ENCODE measurements at places on chromosomes 12 and 14. TPM values are rescaled to one million over a fixed set of nuclear protein-coding genes. Genes with fewer than 3 reads are reported as not detected.

- DNase-seq: no peak
These were observed 4.9 kb upstream of the MAX start for GRCh38 chr14:65107200-65107599.

- no peak for DNase-seq
These were observed 199.8 kb downstream of the RBM19 start for GRCh38 chr12:113766131-113766878.

DNA sequence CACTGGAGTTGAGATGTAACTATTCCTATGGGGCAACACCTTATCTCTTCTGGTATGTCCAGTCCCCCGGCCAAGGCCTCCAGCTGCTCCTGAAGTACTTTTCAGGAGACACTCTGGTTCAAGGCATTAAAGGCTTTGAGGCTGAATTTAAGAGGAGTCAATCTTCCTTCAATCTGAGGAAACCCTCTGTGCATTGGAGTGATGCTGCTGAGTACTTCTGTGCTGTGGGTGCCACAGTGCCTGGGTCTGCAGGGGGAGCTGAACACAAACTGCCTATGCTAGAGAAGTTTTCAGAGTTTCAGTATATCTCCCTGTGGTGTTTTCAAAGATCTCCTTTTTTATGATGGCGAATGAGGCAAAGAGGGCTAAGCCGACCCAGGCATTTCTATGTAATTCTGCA lies 179.2 kb upstream of the OR4E1 start:
- no peak for DNase-seq

DNA sequence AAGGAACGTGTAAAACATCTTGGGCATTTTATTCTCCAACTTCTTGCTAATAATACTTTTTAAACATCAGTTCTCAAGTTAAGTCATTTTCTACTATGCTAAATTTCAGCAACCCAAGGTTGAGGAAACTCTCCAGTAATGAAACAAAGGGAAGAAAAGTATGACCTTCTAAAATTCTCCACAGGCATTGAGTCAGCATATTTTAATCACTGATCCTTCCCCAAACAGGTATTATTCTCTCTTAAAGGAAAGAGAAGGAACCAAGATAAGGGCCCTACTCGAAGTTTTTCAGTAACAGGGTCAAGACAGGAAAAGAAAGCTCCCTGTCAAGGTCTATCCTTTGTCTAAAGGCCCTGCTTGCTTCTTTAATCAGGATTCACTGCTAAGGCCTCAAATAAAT lies 3.0 kb downstream of the KICS2 start:
- DNase-seq: no peak

DNA sequence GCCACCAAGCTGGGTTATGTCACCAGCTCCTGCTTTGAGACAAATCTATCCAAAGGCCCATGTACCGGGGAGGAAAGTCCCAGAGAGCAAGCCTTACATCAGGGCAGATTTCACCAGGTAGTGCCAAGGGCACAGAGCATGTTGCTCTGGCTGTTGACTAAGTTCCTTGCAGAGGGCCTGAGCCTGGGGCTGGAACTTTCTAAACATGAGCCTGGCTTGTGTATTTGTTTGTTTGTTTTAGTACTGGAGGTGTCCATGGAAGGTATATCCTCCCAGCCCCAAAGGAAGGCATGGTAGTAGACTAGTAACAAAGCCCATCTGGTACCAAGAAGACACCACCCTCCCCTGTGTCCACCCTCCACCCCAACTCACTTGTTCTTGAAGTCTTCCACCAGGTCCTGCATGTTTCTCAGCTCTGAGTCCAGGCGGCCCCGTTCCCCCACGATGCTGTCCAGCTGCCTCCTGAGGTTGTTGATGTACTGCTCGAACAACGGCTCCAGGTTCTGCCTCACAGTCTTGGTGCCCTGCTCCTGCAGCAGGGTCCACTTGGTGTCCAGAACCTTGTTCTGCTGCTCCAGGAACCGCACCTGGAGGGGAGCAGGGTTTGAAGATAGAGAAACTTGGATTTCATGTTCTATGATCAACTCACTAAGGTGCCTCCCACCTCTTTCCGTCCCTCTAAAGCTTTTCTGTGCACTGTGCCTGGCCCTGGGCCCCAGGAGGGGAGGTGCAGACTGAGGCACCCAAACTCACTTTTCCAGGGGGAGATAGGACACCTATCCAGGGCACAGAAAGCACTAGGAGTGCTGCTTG lies 1.4 kb downstream of the KRT5 start:
- DNase-seq: no peak

- DNase-seq: no peak
These were observed 32.0 kb downstream of the HRK start for GRCh38 chr12:116849216-116849615.

GRCh38 chr12:48787791-48788523 lies 932 bp downstream of the ADCY6 start:
- no peak for DNase-seq

- no peak for DNase-seq
These were observed 925 bp upstream of the MIPOL1 start for GRCh38 chr14:37196604-37197420.

DNA sequence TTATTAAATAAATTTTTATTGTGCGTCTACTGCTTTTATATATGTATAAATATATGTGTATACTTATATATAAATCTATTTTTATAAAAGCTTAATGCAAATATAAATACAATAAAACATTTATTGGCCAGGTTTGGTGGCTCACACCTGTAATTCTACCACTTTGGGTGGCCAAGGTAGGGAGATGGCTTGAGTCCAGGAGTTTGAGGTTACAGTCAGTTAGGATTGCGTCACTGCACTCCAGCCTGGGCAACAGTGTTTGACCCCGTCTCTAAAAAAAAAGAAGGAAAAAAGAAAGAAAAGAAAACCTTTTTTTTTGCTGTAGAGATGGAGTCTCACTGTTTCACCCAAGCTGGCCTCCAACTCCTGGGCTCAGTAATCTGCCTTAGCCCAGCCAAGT lies 20.9 kb downstream of the ACTR6 start:
- DNase-seq: no peak

DNA sequence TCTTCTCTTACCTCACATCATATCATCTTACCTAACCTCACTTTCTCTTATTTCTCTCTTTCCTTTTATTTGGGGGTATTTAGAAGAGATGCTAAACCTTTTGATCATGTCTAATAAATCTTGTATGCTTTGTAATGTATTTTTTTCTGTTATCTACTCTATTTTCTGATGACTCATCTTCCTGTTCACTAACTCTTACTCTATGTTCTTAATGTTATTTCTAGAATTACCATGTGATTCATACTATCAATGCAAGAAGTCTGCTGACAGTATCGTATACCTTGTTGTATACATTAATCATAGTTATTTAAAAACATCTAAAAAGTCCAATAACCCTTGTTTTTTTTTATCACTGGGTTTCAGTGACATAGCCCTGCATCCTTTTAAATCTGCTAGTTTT lies 62.3 kb downstream of the MGAT4C start:
- no peak for DNase-seq

- no peak for DNase-seq
These were observed 108.2 kb upstream of the CCDC91 start for GRCh38 chr12:28082096-28082495.

DNA sequence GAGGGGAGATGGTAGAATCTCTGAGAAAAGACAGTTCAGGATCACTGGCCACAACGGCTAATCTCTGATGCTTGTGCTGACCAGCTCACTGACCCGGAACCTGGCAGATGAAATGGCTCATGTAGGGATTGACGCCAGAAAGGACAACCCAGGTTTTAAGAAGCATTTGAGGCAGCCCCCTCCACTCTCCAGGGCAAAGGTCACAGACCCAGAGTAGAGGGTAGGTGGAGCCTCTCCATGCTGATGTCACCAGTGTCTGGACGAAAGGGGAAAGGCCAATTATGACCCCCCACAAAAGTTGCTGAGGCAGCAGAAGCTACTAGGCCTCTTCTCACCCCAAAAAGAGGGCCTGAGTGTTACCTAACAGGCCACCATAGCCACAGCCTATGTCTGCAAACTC lies 1.2 kb downstream of the METTL1 start:
- DNase-seq: no peak

ABCD2 gene
- 0.70 TPM for total RNA-seq

IFI27 gene
- 9.5 TPM for total RNA-seq

DAO gene
- not detected for total RNA-seq
